ENCODE measurements at places on chromosomes 12 and 14. TPM values are rescaled to one million over a fixed set of nuclear protein-coding genes. Genes with fewer than 3 reads are reported as not detected.

AMN gene
- not detected for total RNA-seq

- DNase-seq: no peak
Observed at GRCh38 chr12:59298296-59298695, 297.5 kb upstream of the SLC16A7 start.

DNA sequence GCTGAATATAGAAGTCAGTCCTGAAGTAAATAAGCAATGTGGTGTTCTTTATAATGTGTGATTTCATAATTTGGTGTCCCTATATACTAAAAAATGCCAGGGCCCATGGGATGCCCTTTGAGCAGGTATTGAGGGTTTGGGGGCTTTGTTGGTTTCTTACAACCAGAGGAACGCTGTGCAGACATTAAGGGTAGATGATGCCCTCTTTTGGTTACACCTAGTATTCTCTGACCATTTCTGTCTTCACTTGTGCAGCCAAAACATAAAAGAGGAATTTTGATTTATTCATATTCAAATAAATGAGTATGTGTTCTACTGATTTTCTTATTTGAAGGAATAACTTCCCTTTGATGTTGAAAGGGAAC lies 3.0 kb downstream of the LGR5 start:
- no peak for DNase-seq

DNA sequence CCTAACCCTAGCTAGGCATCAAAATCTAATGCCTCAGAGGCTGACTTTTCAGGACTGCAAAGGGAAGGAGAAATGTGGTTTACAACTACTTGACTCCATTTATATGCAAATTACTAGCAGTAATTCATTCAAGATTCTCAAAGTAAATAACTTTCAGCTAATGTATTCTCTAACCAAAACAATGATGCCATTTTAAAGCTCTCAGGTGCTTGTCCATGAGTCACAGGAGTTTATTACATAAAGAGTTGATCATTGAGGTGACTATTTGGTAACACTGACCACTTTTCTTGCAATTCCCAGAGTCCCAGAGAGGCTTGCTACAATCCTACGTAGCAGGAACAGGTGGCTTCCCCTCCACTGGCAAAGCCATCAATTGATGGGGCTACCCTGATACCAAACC lies 109.0 kb upstream of the SLC35F4 start:
- no peak for DNase-seq

GRCh38 chr12:52771505-52771904 lies 5.6 kb downstream of the KRT76 start:
- DNase-seq: no peak

DNA sequence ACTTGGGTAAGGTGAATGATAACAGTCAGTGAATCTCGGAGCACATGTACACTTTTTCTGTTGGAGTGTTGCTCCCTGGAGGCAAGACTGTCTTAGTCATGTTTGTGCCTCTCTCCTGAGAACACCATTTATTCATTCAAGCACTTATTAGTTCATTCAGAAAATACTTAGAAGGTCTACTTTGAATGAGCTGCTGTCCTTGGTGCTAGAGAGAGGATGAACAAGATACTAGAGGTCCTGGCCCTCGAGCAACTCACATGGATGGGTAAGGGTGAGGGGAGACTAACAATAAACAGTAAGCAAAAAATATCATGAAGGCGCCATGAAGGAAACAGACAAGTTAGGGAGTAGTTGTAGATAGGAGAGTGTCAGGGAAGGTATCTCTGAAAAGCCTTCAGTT lies 17.1 kb upstream of the SAMD4A start:
- no peak for DNase-seq

SLC6A12 gene
- total RNA-seq: 1.2 TPM

- no peak for DNase-seq
Observed at GRCh38 chr12:91781114-91781513, 364.5 kb downstream of the BTG1 start.

DNA sequence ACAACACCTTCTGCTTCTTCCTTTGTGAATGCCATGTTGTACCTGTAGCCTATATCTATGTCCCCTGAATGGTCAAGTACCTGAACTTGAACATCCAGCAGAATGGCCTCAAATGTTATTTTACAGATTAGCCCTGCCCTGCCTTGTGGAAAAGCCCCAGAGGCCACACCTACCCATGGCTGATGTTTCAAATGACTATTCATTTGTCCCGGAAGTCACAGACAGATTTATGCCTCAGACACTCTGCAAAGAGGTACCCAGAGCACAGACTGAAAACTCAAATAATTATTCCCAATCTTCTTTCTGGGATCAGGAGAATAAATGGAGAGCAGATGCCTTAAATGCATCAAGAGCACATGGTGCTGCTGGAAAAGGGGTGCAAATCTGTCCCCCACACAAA lies 13.0 kb upstream of the DPF3 start:
- DNase-seq: no peak

DNA sequence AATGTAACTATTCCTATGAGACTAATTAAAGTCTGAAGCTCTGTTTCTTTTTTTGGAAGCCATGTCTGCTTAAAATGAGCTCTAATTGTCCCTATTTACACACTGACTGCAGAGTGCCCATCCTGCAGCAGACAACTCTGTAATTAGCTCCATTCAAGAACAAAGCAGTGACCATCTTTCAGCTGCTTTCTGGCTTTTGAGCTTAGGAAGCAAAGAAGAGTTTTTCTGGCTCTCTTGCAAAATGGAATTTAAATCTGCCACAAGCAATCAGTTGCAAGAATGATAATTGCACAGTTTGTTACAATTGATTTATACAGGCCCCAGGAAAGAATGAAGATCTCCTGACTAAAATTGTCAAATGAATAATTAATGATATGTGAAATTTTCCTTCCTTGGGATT lies 83.4 kb downstream of the GAS2L3 start:
- DNase-seq: no peak

- DNase-seq: no peak
Observed at GRCh38 chr12:5375547-5376295, 56.2 kb upstream of the NTF3 start.

DHRS4L2 gene
- total RNA-seq: 15.7 TPM

- DNase-seq: no peak
Observed at GRCh38 chr12:56256326-56256960, 1.7 kb downstream of the ANKRD52 start.

- no peak for DNase-seq
Observed at GRCh38 chr14:90703841-90704737, 112.1 kb downstream of the TTC7B start.

PPP4R4 gene
- total RNA-seq: not detected

PIWIL1 gene
- total RNA-seq: not detected

DNA sequence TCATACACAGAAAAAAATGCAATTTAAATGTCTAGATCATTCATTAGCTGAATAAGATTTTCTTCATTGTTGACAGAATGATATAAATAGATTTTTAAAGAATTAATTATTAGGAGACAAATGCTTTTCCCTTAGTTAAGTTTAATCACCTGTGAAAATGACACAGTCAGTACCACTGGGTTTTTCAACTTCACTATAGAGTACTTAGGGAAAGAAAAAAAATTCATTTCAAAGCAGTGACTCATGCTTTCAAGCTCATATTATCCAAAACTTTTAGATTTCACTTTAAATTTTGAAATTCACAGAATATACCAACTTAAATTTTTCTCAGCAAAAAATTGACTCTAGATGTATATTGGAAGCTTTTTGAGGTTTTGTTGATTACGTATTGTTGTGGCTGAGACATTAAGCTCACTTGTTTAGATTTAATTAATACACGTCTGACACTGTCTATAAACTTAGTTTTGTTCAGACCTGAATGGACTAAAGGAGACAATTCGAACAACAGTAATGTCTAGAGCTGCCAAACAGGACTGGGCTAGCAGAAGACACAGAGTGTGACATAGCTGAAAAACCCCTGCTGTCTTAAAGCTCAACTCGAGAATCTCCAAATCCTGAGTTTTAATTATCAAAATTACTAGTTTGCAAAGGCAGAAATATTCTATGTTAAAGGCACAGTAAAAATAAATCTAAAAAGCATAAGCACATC lies 1.6 kb downstream of the MGAT4C start:
- no peak for DNase-seq

DNA sequence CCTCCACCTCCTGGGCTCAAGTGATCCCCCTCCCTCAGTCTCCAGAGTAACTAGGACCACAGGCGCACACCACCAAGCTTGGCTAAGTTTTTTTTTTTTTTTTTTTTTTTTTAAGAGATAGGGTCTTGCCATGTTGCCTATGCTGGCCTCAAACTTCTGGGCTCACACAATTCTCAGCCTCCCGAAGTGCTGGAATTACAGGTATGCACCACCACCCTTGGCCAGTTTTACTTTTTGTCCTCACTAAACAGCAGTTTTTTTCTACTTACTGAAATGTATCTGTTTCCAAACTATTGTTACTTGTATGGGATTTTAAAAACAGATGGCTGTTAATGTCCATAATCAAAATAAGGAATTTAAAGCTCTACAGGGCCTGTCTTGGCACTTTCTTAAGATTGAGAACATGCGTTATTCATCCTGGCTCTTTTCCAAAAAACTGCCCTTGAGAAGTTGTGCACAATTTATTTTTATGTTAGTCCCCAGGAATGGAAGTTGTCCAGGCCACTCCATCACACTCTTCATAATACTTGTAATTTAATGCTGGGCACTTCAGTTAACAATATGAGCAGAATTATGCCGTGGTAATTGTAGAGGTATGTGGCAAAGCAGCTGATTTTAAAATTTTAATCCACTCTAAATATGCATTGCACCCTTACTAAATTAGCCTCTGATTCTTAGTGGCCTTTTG lies 51.9 kb upstream of the REP15 start:
- no peak for DNase-seq

GRCh38 chr12:51390891-51391282 lies 319 bp downstream of the GALNT6 start:
- no peak for DNase-seq

DNA sequence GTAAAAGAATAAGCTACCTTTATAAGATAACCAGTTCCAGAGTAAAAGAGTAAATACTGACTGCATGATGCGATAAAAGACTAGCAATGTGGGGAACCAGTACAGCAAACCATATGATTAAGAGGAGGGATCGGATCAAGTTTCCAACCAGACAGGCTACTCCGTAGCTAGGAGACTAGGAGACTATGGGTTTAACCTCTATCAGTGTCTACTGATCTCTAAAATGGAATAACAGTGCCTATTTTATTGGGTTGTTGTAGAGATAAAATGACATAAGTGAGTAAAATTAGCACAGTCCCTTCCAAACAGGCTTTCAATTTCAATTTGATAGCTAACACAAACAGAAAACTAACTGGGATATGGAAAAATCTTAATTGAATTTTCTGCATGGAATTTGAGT lies 76.0 kb downstream of the PAWR start:
- no peak for DNase-seq

CRACR2A gene
- total RNA-seq: 7.6 TPM

MUCL1 gene
- not detected for total RNA-seq

- DNase-seq: no peak
Observed at GRCh38 chr12:72093424-72093823, 154.8 kb downstream of the TPH2 start.

DNA sequence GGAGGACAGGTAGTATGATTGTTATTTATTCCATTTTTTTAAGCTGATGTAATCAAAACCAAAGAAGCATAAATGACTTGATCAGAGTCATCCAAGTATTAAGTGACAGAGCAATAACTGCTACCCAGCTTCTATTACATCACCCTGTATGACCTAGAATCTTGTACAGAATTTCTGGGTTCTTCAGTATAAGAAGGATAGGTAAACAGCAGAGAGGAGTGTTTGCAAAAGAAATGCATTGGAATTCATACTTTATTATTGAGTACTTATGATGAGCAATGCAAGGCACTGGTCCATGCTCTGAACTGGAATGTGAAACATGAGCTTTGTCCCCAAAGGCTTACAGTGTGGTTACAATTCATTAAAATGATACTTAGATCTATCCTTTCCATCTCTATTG lies 916.8 kb downstream of the DIO2 start:
- DNase-seq: no peak

DNA sequence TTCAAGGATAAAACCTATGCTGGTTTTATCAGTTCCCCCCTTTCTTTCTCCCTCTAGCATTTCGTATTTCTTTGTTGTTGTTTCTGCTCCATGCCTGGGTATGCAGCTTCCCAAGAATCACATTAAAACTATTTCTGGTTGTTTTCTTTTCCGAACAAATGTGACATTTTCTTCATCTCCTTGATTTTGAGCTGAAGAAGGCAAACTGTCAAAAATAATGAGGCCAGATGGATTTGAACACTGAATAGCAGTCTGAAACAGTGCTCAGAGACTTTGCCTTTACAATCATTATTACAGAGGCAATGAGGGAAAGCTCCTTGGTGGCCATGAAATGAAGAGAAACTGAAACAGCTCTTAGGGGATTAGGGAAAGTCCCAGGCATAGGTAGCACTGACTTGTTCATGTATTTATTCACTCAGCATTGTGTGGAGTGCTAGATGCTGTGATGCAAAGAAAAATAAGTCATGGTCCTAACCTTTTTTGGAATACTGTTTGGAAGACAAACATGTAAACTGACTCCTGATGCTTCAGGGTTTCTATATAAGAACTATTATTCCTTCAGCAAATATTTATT lies 319.5 kb downstream of the FUT8 start:
- no peak for DNase-seq

DNA sequence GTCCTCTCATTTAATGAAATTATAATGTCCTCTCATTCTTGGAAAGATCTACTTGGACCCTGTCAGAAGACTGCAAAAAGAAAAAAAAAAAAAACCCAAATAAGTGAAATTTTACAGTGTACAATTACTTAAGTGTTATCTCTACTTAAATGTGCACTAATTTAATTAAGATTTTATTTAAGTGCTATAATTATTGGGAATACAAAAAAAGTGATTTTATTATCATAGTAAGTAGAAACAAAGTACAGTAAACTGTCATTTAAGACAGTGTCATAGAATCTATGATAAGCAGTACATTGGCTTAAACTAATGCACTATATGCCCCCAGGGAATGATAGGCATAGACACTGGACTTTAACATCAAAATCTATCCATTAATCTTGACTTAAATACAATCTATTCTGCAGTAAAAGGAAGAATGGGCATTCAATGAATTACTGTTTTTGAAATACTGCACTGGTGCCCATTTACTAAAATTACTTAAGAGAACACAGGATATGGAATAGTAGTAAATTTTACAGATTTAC lies 23.3 kb downstream of the INSM2 start:
- no peak for DNase-seq

- no peak for DNase-seq
Observed at GRCh38 chr14:33596211-33597080, 354.4 kb downstream of the EGLN3 start.

GRCh38 chr12:38269897-38270296 lies 46.7 kb upstream of the ALG10B start:
- no peak for DNase-seq

GRCh38 chr12:79717006-79717405 lies 26.2 kb upstream of the PAWR start:
- DNase-seq: no peak

- no peak for DNase-seq
Observed at GRCh38 chr12:70252832-70253231, 9.6 kb downstream of the CNOT2 start.

- DNase-seq: no peak
Observed at GRCh38 chr12:76236640-76237039, 111.6 kb downstream of the BBS10 start.

OR4N2 gene
- total RNA-seq: not detected
